ENCODE measurements at places on chromosomes 4 and X. TPM values are rescaled to one million over a fixed set of nuclear protein-coding genes. Genes with fewer than 3 reads are reported as not detected.

Gene SGMS2
- total RNA-seq: 197 TPM

Gene CYP2U1
- total RNA-seq: 15.9 TPM

Gene ADAMTS3
- 3.8 TPM for total RNA-seq

Gene CPE
- 101 TPM for total RNA-seq

Gene CYTL1
- total RNA-seq: 0.72 TPM

Gene GPRASP3
- 6.6 TPM for total RNA-seq

Gene CLNK
- not detected for total RNA-seq

Gene CASP3
- 22.7 TPM for total RNA-seq

Gene CDX4
- not detected for total RNA-seq

Gene SSX4
- not detected for total RNA-seq

Gene MAGED4
- total RNA-seq: 60.0 TPM

Gene NLRP2B
- total RNA-seq: not detected

Gene NXF3
- total RNA-seq: not detected

Gene ZCCHC18
- total RNA-seq: 0.52 TPM

Gene STAP1
- not detected for total RNA-seq

Gene CDKL5
- total RNA-seq: 5.0 TPM

Gene GABRB1
- 0.99 TPM for total RNA-seq

Gene MAGED4B
- 31.4 TPM for total RNA-seq

Gene HMGN5
- 0.50 TPM for total RNA-seq

Gene RAB9A
- 25.9 TPM for total RNA-seq

Gene TAF7L
- 0.20 TPM for total RNA-seq

Gene TBC1D8B
- total RNA-seq: 32.2 TPM

Gene RHOXF2B
- not detected for total RNA-seq

Gene FRMPD4
- total RNA-seq: 1.7 TPM

Gene GSTCD
- 9.4 TPM for total RNA-seq

Gene RNF128
- 6.7 TPM for total RNA-seq

Gene SPANXC
- total RNA-seq: not detected

Gene ADAM29
- total RNA-seq: not detected

Gene GPC4
- total RNA-seq: 3.5 TPM

Gene FRMPD3
- not detected for total RNA-seq

Gene SMR3A
- total RNA-seq: not detected

Gene PRRG1
- 12.8 TPM for total RNA-seq

Gene ARSJ
- total RNA-seq: 48.6 TPM

Gene CLDN2
- total RNA-seq: not detected

Gene F11
- total RNA-seq: not detected

Gene FAM47A
- total RNA-seq: not detected

Gene NUDT10
- 1.2 TPM for total RNA-seq

Gene SPCS3
- 126 TPM for total RNA-seq

Gene ZNF157
- 0.03 TPM for total RNA-seq

Gene SLC6A14
- not detected for total RNA-seq
